Activated naive CD4-positive, alpha-beta T cell treated with anti-CD3 and anti-CD28 coated beads, Interleukin-2, amount 50 U/mL, for 72 hours (primary cell): ENCODE measurements at places on chromosomes 12 and 14. TPM values are rescaled to one million over a fixed set of nuclear protein-coding genes. Genes with fewer than 3 reads are reported as not detected.

Gene NOVA1
- total RNA-seq = not detected

Gene CD69
- total RNA-seq = 72.7 TPM

Gene SNRNP35
- total RNA-seq = 20.9 TPM

GRCh38 chr12:124381456-124382296 lies 86.8 kb downstream of the RFLNA start:
- DNase-seq = no peak

- DNase-seq = no peak
Measured at GRCh38 chr14:91018481-91018880, 42.0 kb downstream of the RPS6KA5 start.

- no peak for DNase-seq
Measured at GRCh38 chr12:94793191-94793595, 142.8 kb upstream of the TMCC3 start.

GRCh38 chr12:124967016-124967739 lies 21.8 kb downstream of the DHX37 start:
- no peak for DNase-seq
